ENCODE measurements at places on chromosomes 2 and 18. TPM values are rescaled to one million over a fixed set of nuclear protein-coding genes. Genes with fewer than 3 reads are reported as not detected.

SKOR2 gene
- not detected for total RNA-seq

NT5DC4 gene
- not detected for total RNA-seq

UGT1A5 gene
- total RNA-seq: not detected

C2orf80 gene
- total RNA-seq: not detected

CDK15 gene
- total RNA-seq: 1.3 TPM

CFAP221 gene
- not detected for total RNA-seq

MYOM1 gene
- total RNA-seq: 0.22 TPM

TRIB2 gene
- total RNA-seq: 32.6 TPM

DPP4 gene
- 636 TPM for total RNA-seq

INHBB gene
- total RNA-seq: not detected

SERPINB11 gene
- not detected for total RNA-seq

STARD6 gene
- total RNA-seq: not detected

GPR45 gene
- total RNA-seq: 0.22 TPM

HOXD8 gene
- 6.3 TPM for total RNA-seq

LYPD1 gene
- 5.5 TPM for total RNA-seq

RBKS gene
- 1.1 TPM for total RNA-seq

UBE2E3 gene
- total RNA-seq: 31.5 TPM

ICOS gene
- not detected for total RNA-seq

ALK gene
- total RNA-seq: not detected

BCS1L gene
- total RNA-seq: 17.9 TPM

DYSF gene
- total RNA-seq: 0.43 TPM

ELOA2 gene
- not detected for total RNA-seq

STON1 gene
- total RNA-seq: 20.1 TPM

RTP5 gene
- not detected for total RNA-seq

RAD51AP2 gene
- total RNA-seq: under 0.01 TPM

ABCA12 gene
- not detected for total RNA-seq

SERPINB4 gene
- total RNA-seq: 0.14 TPM

CDH19 gene
- total RNA-seq: not detected

STAT1 gene
- 156 TPM for total RNA-seq

OSBPL6 gene
- total RNA-seq: 0.22 TPM

VWA3B gene
- not detected for total RNA-seq

KANSL1L gene
- 22.3 TPM for total RNA-seq

PJVK gene
- total RNA-seq: 1.5 TPM

CFAP210 gene
- total RNA-seq: not detected

CYP27C1 gene
- not detected for total RNA-seq

CYRIA gene
- total RNA-seq: 0.43 TPM

EMILIN1 gene
- total RNA-seq: 203 TPM

All from placental pericyte (primary cell).